ENCODE measurements at places on chromosomes 7 and 10. TPM values are rescaled to one million over a fixed set of nuclear protein-coding genes. Genes with fewer than 3 reads are reported as not detected.

GRCh38 chr7:24824896-24825295, 67.6 kb upstream of the GSDME start:
- peak overlapping the region; percentile 88 for H3K27ac ChIP-seq
- no peak for DNase-seq
- H3K27me3 ChIP-seq: no peaks in the 10 kb centered on the region
- no peaks in the 10 kb centered on the region for H3K36me3 ChIP-seq
- H3K4me1 ChIP-seq: peaks cover 27% of the 10 kb centered on the region

GRCh38 chr10:20354166-20354565, 537.9 kb downstream of the PLXDC2 start:
- H3K27ac ChIP-seq: no peak overlapping the region
- DNase-seq: no peak
- H3K36me3 ChIP-seq: no peaks in the 10 kb centered on the region
- no peaks in the 10 kb centered on the region for H3K4me1 ChIP-seq

- no peak for DNase-seq
- H3K4me1 ChIP-seq: no peaks in the 10 kb centered on the region
- H3K36me3 ChIP-seq: peaks cover 2% of the 10 kb centered on the region
- H3K4me3 ChIP-seq: no peak overlapping the region
Measured at GRCh38 chr7:73773700-73774517, 3.8 kb upstream of the CLDN3 start.

The OR6B1 gene
- not detected for total RNA-seq

The CALHM1 gene
- total RNA-seq: not detected

The NCF1 gene
- total RNA-seq: 1.8 TPM

DNA sequence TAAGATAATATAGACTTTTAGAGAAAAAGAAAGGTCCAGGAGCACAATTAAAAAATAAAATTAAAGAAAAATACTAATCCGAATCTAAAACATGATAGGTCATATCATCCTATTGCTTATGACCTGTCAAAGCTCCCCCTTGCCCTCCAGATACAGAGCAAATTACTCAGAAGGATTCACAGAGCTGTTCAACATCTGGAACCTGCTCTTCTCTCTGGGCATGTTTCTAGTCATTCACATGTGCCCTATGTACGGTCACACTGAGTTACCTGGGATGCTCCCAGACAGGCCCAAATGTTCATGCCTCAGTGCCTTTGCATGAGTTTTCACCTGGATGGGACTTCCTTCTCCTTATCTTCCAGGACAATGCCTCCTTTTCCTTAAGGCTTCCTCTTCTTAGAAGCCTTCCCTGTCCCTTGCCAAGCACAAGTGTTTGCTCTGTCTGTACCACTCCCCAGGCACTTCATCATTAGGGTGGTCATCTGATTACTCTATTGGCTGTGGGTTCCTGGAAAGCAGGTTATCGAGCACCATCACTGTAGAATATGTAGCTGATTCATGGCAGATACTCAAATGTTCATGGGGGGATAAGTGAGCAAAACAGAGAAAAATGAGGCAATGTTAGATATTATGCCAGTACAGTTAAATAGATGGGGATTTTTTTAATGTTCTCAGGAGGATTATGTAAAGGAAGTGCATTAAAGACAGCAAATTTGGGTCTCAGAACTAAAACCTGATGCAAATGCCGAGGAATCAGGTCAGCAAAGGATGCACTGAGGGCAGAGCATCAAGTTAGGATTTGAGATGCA, 12.0 kb upstream of the AOAH start:
- no peaks in the 10 kb centered on the region for H3K36me3 ChIP-seq
- no peak overlapping the region for H3K27ac ChIP-seq
- H3K4me3 ChIP-seq: no peak overlapping the region
- H3K4me1 ChIP-seq: no peaks in the 10 kb centered on the region

DNA sequence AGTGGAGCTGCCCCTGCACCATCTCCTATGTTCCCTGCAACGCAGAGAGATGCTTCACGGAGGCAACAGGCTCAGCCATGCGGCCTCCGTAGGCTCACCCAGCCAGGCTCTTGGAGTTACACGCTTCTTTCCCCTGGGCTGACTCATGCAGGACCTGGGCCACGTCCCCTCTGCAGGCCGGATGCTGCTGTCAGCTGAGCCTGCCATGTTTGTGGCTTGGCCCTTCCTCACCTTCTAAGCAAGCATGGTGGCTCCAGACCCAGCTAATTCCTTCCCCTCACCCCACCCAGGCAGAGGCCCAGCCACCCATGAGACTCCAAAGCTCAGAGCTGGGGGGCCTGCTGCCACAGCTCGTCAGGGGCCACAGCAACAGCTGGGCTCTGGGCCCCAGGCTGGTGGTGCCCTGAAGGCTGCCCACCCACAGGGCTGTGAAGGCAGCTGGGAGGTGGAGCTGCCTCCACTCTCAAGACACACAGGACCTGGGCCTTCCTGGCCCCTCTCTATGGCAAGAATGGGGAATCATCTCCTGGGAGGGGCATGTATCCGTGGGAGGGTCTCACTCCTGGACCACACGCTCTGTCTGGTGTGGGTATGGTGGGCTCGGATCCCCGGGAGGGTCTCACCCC, 219.6 kb downstream of the ELFN1 start:
- no peak for DNase-seq
- H3K27ac ChIP-seq: no peak overlapping the region
- no peak overlapping the region for H3K4me3 ChIP-seq

- peaks cover 25% of the 10 kb centered on the region for H3K27me3 ChIP-seq
- H3K36me3 ChIP-seq: no peaks in the 10 kb centered on the region
- H3K27ac ChIP-seq: no peak overlapping the region
- H3K4me3 ChIP-seq: no peak overlapping the region
- DNase-seq: no peak
Measured at GRCh38 chr7:1367501-1368183, 91.6 kb downstream of the MICALL2 start.

The ATP5MK gene
- total RNA-seq: 176 TPM

GRCh38 chr10:70621503-70622078, 19.1 kb upstream of the PRF1 start:
- no peaks in the 10 kb centered on the region for H3K27me3 ChIP-seq
- H3K4me1 ChIP-seq: no peaks in the 10 kb centered on the region
- no peak overlapping the region for H3K4me3 ChIP-seq
- no peak overlapping the region for H3K27ac ChIP-seq

DNA sequence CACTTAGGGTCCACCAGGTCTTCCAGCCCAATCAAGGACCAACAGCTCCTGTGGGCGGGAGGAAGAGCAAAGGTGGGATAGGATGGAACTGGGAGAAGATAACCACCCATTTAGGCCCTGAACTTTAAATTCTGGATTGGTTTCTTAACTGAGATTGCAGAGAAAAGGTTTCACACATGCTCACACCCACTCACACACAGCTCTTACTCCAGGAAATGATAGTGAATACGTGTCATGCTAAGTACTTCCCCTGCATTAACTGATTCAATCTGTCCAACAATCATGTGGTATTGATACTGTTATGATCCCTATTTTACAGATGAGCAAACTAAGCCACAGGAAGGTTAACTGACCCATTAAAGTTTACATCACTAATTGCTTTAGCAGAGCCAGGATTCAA, 4.6 kb upstream of the CYP3A4 start:
- peaks cover 5% of the 10 kb centered on the region for H3K4me1 ChIP-seq
- H3K36me3 ChIP-seq: no peaks in the 10 kb centered on the region
- no peak for DNase-seq
- H3K27me3 ChIP-seq: no peaks in the 10 kb centered on the region

The HYAL4 gene
- not detected for total RNA-seq

DNA sequence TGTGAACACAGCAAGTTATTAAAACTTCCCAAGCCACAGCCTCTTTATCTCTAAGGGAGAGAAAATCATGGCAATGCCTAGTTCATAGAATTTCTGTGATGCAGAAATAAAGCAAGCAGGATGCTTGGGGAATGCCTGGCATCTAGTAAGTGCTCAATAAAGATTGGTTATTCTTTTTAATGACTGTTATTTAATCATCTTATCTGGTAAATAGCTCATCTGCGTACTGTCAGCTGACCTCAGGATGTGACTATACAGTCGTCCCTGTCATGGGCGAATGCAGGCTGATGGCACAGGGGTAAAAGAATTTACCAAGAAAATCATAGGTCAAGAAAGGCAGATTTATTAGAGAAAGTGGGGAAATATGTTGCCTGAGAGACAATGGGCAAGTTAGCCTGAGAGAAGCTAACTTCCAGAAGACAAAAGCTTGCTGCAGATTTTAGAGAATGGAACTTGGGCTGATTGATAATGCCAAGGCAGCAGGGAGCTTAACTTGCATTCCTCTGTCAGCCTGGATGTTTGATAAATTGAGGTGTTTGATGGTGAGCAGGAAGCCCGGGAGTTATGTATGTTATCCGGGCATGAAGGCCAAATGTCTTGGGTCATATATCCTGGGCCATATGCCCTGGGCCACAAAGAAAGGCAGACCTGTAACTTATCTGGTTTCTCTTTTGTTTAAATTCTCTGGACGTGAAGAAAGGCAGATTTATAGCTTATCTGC, 126.0 kb downstream of the KCNMA1 start:
- DNase-seq: no peak
- no peak overlapping the region for H3K27ac ChIP-seq
- H3K36me3 ChIP-seq: no peaks in the 10 kb centered on the region

The H2BK1 gene
- total RNA-seq: not detected

DNA sequence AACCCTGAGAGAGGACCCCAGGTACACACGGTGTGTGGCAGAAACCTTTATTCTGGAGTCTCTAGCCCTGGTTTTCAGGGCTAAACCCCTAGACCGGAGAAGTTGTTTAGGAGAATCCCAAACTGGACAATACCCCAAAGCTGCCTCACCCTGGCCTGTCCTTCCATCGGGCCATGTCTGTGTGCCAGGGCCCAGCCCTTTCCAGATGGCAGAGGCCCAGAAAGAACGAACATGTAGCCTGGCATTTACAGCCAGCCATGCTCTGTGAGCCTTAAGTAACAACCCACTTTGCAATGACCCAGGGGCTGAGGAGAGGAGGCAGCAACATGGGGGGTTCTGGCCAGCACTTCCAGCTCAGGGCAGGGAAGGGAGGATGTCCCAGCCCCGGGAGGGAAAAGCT, 142.1 kb downstream of the NEURL1 start:
- no peaks in the 10 kb centered on the region for H3K36me3 ChIP-seq
- no peak for DNase-seq
- no peak overlapping the region for H3K27ac ChIP-seq
- H3K4me3 ChIP-seq: no peak overlapping the region
- no peaks in the 10 kb centered on the region for H3K4me1 ChIP-seq

- H3K4me1 ChIP-seq: no peaks in the 10 kb centered on the region
- H3K36me3 ChIP-seq: no peaks in the 10 kb centered on the region
- no peaks in the 10 kb centered on the region for H3K27me3 ChIP-seq
- no peak overlapping the region for H3K4me3 ChIP-seq
Measured at GRCh38 chr7:64744680-64745079, 49.5 kb upstream of the ZNF138 start.

The GRM8 gene
- total RNA-seq: not detected

The KLLN gene
- total RNA-seq: 0.40 TPM

- no peak for DNase-seq
- H3K4me1 ChIP-seq: no peaks in the 10 kb centered on the region
- H3K27ac ChIP-seq: no peak overlapping the region
Measured at GRCh38 chr10:128078136-128078969, 47.9 kb downstream of the MKI67 start.

DNA sequence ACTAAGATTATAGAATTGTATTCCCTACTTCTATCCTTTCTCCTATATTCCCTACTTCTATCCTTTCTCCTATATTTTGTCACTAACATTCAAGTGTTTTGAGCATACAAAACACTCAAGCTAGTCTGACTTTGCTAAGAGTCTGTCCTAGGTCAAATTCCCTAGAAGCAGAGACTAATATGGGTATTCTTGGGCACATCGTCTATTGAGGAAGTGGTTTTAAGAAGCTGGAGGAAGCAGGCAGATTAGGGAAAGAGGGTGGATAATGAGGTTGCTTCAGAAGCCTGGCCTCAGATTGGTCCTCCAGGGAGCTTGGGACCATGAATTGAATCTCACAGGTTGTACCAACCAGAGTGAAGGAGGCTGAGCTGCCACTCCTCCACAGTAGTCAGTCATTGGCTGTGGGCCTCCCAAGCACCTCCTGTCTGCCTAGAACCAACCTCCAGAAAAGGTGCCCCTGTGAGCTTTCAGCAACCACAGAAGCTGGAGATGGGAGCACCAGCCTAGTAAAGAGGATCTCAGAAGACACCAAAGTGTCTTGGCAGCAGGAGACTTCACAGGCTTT, 295.9 kb upstream of the PHF14 start:
- DNase-seq: no peak
- H3K4me1 ChIP-seq: no peaks in the 10 kb centered on the region
- no peaks in the 10 kb centered on the region for H3K36me3 ChIP-seq
- no peak overlapping the region for H3K4me3 ChIP-seq
- no peaks in the 10 kb centered on the region for H3K27me3 ChIP-seq
- no peak overlapping the region for H3K27ac ChIP-seq

- peak overlapping the region; percentile 81 for H3K4me3 ChIP-seq
- H3K27ac ChIP-seq: peak overlapping the region; percentile 100
- no peaks in the 10 kb centered on the region for H3K36me3 ChIP-seq
- peak; percentile 86 for DNase-seq
- H3K4me1 ChIP-seq: peaks cover 44% of the 10 kb centered on the region
Measured at GRCh38 chr10:101000915-101001658, 1.5 kb downstream of the LZTS2 start.

DNA sequence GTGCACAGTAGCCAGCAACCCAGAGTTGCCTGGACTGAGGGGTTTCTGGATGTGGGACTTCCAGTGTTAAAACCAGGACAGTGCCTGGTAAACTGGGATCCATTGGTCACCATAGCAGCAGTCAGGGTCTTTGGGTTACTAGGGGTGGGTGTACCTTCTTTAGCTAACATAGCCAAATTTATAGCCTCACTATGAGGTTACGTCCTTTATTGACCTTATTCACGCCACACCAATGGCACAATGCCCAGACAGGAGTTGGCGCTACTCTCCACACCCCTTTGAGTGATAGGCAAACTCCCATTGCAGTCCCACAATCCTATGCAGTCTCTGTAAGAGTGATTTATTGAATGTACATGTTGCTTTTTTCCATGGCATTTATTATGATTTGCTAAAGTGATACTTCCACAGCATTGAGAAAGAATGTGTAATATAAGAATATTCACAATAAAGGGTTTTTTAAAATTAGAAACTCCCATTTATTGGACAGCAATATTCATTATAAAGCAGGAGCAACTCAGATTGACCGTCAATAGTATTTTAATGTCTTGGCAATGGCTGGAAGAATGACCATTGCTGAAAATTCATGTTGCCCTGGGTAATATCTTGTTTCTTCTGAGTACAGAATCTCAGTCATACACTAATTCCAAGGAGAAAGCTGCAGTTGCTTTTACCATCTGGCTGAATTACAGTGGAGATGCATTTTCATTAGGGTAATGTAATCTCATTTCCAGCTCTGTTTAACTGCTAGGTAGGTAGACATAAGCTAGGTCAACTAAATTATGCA, 26.1 kb downstream of the IFIT5 start:
- no peaks in the 10 kb centered on the region for H3K27me3 ChIP-seq
- no peak overlapping the region for H3K27ac ChIP-seq
- no peak for DNase-seq
- no peaks in the 10 kb centered on the region for H3K4me1 ChIP-seq
- H3K36me3 ChIP-seq: no peaks in the 10 kb centered on the region

GRCh38 chr7:73778801-73779389, 8.8 kb upstream of the CLDN3 start:
- H3K4me1 ChIP-seq: no peaks in the 10 kb centered on the region

GRCh38 chr7:92242972-92243371, 2.7 kb downstream of the KRIT1 start:
- H3K4me3 ChIP-seq: no peak overlapping the region
- peaks cover 9% of the 10 kb centered on the region for H3K4me1 ChIP-seq
- no peak overlapping the region for H3K27ac ChIP-seq
- no peaks in the 10 kb centered on the region for H3K36me3 ChIP-seq
- no peak for DNase-seq
- H3K27me3 ChIP-seq: no peaks in the 10 kb centered on the region

GRCh38 chr7:139767561-139767982, 10.2 kb downstream of the HIPK2 start:
- H3K27ac ChIP-seq: peak overlapping the region; percentile 7
- no peaks in the 10 kb centered on the region for H3K27me3 ChIP-seq

The ZNF804B gene
- not detected for total RNA-seq
